ENCODE measurements at places on chromosomes 13 and 19.
A peak's percentile ranks its signal among the peaks of the same experiment; 100 is the strongest.

GRCh38 chr13:111038887-111039286, 76.2 kb upstream of the ARHGEF7 start:
- no peak for DNase-seq

- no peak for DNase-seq
These were observed 52.8 kb downstream of the THSD1 start for GRCh38 chr13:52353193-52353592.

DNA sequence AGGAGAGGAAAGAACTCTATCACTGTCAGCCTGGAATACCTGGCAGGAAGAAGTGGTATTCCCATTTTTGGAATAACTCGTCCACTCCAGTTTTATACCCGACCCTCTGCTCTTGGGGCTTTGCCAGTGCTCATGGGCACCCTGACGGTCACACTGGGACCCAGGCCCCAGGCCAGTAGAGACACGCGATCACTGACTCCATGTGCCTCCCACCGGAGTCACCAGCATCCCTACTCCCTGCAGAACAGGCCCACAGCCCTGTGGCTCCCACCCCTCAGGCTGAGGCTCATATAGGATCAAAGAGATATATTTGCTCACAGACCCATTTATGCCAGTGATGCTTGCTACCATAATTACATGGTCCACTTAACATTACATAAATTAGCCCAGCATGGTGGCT, 3.5 kb downstream of the GRTP1 start:
- DNase-seq = no peak

DNA sequence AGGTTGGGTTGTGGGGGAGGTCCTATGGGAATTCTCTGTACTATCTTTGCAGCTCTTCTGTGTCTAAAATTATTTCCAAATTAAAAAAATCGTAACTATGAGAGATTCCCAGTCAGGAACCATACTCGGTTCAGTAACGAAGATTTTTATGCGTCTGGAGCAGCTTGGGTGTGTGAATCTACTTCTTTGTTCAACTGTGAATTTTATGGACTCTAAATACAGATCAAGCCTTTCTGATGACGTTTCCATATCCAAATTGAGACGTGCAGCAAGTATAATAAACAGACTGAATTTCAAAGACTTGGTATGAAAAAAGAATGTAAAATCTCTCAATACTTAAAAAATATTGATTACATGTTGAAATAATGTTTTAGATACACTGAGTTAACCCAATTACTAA, 30.9 kb downstream of the MLLT1 start:
- DNase-seq = no peak

DNA sequence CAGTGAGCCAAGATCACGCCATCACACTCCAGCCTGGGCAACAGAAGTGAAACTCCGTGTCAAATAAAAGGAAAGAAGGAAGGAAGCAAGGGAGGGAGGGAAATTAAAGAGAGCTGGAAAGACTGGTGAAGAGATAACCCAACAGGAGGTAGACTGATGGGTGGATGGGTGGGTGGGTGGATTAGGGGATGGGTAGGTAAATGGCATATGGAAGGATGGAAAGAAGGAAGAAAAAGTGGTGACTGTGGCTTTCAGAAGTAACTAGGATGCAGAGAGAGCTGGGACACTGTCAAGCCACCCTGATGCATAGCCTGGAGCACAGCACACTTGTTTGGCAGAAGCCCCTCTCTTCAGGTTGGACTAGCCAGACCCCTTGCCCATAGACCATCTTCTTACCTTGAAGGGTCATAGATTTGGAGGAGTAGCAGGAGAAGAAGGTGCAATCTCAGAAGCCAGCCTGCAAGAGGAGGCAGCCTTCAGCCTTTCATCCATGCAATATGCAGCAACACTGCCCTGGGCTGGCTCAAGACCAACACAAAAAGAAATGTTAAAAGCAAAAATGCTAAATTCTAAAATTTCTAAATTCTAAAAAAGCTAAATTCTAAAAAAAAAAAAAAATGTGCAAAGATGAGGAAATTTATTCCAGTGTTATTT, 5.1 kb downstream of the IQCN start:
- DNase-seq = no peak

DNA sequence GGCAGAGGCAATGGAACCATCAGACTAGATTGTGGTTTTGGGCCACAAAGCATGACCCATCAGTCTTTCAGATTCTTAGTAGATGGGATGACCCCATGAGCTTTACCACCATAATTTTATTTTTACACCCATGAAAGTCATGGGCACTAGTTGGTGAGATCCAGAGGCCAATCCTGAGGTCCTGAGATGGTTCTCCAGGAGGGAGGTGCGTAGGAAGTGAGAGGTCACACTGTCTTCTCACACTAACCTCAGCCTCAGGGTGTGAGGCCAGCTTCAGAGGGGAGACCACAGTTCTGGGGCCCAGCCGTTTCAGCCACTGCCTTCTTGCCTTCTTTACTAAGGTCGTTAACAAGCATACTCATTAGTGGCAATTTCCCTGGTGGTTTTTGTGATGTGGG, 106.4 kb downstream of the AKAP11 start:
- no peak for DNase-seq

DNA sequence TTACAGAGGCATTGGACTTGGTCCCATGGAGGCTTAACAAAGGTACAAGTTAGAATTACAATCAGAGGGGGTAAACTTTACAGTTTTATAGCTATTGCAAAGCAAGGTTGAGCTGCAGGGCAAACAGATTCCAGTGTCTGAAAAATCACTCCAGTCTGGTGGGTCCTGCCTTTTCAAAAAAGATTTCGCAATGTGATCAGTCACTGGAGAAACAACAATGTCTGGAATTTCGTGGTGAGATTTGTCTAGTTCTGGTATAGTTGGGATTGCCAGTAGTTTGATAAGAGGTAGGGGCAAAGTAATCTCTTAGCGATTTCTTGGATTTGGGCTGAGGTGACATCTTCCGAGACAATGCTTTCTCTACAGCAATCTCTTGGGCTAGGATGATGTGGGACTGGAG, 1198.2 kb upstream of the PCDH9 start:
- no peak for DNase-seq

DNA sequence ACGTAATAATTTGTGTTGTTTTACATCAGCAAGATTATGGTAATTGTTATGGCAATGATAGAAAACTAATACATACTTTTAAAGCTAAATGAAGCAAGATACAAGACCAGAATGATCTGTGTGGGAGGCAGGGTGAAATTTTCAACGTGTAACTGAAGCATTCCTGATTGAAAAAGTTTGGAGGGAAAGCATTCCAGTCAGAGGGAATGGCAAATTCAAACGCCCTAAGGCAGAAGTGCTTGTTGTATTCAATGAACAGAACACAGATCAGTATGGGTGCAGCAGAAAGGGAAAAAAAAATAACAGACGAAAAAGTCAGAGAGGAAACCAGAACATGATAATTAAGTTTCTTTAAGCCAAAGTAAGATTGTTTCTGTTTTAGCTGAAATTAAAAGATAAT, 928.5 kb upstream of the SLITRK1 start:
- no peak for DNase-seq

- no peak for DNase-seq
These were observed 332.0 kb downstream of the GPC6 start for GRCh38 chr13:93558637-93559036.

GRCh38 chr19:33482476-33482875, 39.1 kb downstream of the PEPD start:
- DNase-seq = no peak

GRCh38 chr19:32219881-32220472, 125.4 kb upstream of the ZNF507 start:
- DNase-seq = no peak

DNA sequence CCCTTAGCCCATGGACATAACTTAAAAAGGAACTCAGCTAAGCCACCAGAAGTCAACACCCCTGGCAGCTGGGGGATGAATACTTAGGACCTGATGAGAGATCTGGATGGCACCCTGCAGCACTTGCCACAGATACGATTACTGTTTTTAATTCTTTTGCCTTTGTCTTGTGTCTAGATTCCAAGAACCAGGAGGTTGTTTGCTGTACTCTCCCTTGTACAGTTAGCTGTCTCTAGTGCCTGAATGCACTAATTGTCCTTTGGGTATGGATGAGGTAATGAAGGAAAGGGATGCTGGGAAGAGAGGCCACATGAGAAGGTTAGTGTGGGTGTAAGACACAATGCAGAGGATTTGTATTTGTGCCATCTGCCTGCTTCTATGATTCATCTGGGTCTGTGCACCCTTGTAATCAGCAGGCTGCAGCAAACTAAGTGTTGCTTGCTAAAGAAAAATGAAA, 385.8 kb downstream of the KCNRG start:
- DNase-seq = no peak

DNA sequence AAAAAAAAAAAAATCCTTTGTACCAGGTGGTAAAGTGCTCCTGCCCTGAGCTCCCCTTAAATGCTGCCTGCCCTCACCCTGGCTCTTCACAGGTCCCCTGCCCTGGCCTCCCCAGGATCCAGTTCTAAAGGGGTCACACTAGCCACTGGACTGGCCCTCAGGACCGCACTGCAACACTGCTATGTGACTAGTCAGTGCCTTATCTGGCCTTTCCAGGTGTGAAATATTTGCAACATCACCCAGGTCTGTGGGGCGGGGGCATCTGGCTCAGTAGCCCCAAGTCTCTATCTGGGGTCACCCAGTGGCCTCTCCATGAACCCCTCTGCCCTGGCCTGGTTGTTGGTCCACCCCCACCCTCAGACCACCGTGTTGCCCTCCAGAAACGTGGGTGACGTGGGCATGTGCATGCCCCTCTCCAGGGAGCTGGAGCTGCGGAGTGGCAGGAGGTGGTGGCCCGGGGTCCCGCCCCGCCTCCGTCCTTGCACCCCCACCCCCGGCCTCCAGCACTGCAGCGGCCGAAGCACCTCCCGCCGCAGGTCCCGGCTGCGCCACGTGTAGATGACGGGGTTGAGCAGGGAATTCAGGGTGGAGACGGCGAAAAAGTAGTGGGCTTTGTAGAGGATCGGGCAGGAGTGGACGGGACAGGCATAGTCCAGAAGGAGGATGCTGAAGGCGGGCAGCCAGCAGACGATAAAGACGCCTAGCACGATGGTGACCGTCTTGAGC, 7.5 kb downstream of the S1PR2 start:
- DNase-seq = no peak

- DNase-seq = no peak
These were observed 6.5 kb upstream of the MFSD12 start for GRCh38 chr19:3563709-3564524.

- DNase-seq = no peak
These were observed 6.0 kb upstream of the RNF6 start for GRCh38 chr13:26228096-26228495.

GRCh38 chr19:32566246-32566830, 14.7 kb upstream of the PDCD5 start:
- DNase-seq = no peak

GRCh38 chr13:77379508-77379907, 52.6 kb upstream of the MYCBP2 start:
- no peak for DNase-seq

DNA sequence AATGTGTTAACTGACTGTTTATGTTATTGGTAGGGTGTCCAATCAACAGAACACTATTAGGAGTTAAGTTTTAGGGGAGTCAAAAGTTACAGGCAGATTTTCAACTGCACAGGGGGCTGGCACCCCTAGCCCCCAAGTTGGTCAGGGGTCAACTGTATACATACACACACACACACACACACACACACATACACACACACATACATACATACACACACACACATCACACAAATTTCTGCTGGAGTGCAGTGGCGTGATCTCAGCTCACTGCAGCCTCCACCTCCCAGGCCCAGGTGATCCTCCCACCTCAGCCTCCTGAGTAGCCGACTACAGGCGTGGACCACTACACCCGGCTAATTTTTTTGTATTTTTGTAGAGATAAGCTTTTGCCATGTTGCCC, 10.2 kb downstream of the LRRC4B start:
- no peak for DNase-seq

DNA sequence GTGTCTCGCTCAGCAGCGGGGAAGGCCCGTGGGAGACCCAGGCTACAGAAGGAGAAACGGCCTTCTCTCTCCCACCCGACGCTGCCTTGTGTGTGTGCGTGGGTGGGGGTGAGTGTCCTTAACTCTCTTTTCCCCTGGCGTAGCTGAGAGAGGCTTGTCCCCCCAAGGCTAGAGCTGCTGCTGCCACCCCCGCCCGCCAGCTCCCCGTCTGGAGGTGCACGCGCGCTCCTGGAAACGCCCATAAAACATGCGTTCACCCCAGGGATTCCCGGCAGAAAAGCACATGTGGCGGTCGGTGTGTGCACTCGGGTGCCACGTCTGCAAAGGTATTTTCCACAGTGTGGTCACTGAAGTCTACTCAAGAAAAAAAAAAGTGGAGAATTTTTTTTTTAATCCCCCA, 36.1 kb downstream of the GADD45B start:
- no peak for DNase-seq

- no peak for DNase-seq
These were observed 128.8 kb downstream of the SIPA1L3 start for GRCh38 chr19:38035515-38036495.

GRCh38 chr13:46396341-46396740, 9.3 kb upstream of the RUBCNL start:
- no peak for DNase-seq

DNA sequence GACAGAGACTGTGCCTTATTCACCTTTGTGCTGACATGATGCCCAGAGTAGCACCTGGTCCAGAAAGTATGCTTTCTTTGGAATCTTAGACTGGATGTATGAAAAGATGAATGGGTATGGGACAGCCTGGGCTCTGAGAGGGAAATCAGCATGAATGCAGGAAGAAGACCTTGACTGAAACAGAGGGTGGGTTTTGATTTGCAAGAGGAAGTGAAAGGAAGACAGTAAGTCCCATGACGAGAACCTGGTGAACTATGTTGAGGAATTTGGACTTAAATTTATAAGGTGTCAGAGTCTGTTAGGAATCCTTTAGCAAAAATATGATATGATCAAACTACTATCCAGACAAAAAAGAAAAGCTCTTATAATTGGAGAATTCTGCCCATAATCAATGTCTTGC, 301.9 kb downstream of the SPRY2 start:
- no peak for DNase-seq

GRCh38 chr13:30872276-30872594, 33.8 kb upstream of the MEDAG start:
- DNase-seq = no peak

- DNase-seq = no peak
These were observed 4.6 kb downstream of the PIK3R2 start for GRCh38 chr19:18157465-18158063.

GRCh38 chr13:51839711-51840540, 5.1 kb downstream of the TMEM272 start:
- DNase-seq = no peak

- no peak for DNase-seq
These were observed 340.6 kb downstream of the TEX29 start for GRCh38 chr13:111661052-111661451.

DNA sequence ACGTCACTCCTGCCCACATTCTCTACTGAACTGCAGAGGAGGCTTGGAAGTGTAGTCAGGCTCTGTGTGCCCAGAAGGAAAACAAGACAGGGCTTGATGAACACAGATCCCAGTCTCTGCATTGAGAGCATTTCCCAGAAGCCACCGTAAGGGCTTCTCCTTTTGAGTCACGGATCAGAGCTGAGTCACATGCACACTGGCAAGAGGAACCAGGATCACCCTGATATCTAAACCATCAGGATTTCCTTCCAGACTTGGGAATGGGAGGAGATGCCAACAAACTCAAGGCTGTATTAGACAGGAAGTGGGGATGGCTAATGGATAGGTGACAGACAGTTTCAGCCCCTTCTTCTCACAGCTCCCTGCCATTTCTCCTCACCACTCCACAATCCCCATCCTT, 17.7 kb upstream of the FBXO17 start:
- peak; percentile 35 for DNase-seq

- no peak for DNase-seq
These were observed 140.5 kb downstream of the KLF12 start for GRCh38 chr13:73993661-73994060.

All from pulmonary artery endothelial cell (primary cell).